NCI-H2107 (cell line): ENCODE measurements at places on chromosomes 6 and 20.

DNA sequence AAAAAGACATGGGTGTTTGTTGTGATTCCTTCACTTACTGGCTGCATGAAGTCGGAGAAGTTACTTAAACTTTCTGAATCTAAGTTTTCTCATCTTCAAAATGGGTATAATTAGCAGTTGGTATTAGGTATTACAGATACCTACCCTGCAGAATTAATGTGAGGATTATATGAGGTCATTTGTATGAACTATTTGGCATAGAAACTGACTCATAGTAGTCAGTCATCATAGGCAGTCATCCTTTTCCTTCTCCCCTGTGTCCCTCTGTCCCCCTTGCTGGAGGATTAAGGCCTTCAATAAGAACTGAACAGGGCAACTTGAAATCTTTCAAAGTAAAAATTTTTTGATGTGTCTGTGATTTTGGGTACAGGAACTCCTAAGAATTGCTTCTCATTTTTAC, 26.3 kb downstream of the RALGAPB start:
- no peak for DNase-seq

DNA sequence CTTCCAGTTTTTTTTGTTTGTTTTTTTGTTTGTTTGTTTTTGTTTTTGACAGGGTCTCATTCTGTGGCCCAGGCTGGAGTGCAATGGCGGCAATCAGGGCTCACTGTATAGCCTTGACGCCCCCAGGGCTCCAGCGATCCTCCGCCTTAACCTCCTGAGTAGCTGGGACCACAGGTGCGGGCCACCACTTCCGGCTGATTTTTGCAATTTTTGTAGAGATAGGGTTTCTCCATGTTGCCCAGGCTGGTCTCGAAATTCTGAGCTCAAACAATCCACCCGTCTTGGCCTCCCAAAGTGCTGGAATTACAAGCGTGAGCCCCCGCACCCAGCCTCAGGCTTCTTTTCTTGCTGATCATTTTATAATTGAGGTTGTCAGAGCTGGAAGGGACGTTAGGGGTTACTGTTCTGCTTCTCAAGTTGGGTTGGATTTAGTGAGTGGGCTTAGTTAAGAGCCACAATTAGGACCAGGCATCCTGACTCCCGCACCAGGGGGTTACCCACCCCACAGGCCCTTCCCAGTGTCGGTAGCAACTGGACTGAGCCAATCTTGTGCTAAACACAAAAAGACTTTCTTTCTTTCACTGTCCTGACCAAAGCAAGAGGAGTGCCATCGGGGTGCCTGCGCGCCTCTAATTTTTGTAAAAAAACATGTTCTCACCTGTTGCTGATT, 13.1 kb upstream of the ZSCAN9 start:
- no peak for DNase-seq

GRCh38 chr6:154938221-154938580, 56.9 kb upstream of the TIAM2 start:
- no peak for DNase-seq

DNA sequence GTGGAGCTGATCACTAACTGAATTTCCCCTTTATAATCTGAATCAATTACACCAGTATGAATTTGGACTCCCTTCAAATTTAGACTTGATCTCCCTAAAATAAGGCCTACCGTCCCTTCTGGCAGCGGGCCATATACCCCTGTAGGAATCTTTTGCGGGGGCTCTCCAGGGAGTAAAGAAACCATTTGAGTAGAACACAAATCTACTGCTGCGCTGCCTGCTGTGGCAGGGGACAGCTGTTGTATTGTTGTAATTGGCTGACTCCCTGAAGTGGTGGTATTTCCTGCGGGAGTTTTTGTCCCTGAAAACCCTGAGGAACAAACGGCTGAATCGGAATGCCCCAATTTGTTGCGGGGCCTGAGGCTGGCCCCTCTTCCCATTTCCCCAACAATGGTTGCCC, 16.0 kb upstream of the PTCRA start:
- no peak for DNase-seq

DNA sequence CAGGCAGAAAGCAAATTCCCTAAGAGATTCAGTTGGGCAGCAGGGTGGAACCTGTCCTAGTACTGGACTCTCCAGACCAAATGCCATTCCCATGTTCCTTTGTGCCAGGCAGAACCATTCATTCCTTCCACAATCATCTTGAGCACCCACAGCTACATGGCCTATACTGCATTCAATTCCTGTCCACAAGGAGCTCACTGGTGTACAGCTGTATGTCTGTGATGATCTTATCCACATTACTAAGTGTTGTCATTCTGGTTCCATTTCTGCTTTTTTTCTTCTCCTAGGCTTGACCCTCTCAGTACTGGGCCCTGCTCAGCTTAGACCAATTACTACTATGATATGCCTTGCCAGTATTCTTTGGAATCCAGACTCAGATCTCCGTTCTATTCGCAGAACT, 27.5 kb downstream of the MAN1A1 start:
- DNase-seq, result no peak

DNA sequence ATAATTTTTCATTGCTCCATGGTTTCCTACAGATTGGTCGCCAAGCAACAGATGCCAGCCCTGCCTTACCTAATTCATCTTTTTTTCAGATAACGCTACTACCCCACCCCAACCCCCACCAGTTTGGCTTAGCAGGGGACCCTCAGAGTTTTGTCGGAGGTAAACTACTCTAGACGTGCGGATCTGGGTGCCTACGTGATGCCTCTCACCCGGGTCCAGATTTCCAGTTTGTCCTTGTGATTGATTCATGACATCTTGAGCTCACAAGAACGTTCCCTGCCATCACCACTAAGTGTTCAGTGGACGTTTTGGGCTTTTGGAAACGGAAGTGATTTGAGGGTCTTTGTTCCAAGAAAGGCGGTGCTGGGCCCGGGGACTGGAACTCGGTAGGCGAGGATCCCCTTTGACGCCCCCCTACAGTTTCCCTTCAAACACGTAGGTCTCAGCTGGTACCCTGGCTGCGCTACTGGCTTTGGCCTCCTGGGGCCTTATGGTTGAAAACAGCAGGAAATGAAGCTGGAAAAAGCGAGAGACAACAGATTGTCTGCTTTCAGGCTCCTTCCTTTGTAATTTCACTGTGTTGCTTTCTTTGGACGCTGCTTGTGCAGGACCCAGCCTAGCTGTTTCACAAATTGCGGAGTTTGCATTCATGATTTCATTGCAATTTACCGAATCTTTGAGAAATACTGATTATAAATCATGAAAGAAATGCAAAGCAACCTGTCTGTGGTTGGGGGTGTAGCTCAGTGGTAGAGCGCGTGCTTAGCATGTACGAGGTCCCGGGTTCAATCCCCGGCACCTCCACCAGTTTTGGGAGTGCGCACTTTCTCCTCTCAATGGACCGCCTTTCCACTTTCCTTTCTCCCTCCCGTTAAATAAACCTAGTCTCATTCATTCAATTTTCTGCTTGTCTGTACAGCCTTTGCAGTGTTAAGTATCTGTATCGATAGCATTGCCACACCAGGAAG, 81.0 kb downstream of the GPX5 start:
- no peak for DNase-seq

GRCh38 chr6:115783402-115784061, 277.2 kb downstream of the FRK start:
- no peak for DNase-seq

DNA sequence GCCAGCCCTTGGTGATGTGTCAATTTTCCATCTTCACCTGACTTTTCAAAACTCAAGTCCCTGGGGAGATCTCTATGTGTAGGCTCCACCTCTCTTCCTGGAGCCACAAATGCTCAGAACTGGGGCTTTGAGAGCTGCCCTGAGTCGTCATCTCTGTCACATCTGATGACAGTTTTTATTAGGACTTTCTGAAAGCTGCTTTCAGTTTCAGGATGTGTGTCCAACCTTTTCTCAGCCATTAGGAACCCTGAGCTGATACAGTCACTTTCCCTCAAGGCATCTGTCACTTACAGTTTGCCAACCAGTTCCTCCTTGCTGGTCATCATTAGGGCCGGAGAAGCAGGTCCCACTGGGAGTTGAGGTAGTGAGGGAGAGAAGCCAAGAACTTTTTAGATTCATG, 365.9 kb upstream of the CHD6 start:
- DNase-seq, result no peak

- no peak for DNase-seq
Measured at GRCh38 chr6:158837684-158838625, 18.8 kb upstream of the EZR start.

- no peak for DNase-seq
Measured at GRCh38 chr6:146787876-146788508, 189.2 kb downstream of the ADGB start.

DNA sequence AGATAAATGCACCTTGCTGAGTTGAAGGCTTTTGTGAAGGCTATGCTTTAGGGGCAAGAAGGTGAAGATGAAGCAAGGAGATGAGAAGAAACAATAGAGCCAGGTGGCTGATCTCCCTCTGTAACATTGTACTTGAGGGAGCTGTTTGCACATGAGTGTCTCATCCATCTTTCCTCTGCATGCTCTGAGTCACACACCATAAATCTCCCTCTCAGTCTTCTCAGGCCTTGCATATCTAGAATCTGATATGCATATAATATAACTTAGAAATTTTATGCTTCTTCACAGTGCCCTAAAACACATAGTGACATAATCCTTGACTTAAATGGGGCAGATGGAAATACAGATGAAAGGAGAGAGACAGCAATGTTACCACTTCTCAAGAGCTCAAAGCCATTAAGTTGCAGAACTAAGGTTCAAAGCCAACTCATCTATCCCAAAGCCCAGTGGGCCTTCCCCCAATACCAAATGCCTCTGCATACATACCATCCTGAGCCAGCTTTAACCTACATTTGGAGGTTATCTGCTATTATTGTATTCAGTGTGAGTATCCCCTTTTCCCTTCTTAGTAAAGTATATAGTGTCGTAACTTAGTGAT, 62.4 kb upstream of the STXBP5 start:
- DNase-seq, result no peak

DNA sequence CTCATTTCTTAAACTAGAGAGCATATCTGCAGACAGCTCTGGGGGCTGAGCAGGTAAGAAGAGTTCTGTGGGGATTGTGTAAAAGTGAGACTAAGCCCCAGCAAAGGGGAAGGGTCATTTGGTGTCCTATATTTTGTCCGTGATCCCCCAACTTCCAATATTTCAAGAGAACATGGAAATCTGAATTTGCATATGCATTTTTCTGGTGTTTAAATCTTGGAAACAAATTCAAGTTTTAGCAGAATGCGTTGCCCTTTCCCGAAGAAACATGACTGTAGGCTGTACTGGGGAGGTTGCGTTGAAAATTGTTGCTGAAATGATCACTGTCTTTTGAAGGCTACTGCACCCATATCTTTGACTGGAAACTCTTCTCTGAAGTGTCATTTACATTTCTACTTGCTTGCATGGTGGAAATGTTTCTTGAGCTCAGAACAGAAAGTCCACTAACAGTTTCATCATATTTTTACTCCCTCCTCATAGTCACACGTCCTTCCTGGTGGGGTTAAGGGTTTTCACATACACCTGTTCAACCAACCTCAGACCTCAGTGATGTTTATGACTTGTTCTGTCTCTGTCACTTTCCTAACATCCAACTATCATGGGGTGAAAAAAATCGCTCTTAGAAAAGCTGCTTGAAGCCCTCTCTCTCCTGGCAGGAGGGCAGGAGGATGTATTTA, 140.3 kb downstream of the BCAS1 start:
- DNase-seq, result no peak

DNA sequence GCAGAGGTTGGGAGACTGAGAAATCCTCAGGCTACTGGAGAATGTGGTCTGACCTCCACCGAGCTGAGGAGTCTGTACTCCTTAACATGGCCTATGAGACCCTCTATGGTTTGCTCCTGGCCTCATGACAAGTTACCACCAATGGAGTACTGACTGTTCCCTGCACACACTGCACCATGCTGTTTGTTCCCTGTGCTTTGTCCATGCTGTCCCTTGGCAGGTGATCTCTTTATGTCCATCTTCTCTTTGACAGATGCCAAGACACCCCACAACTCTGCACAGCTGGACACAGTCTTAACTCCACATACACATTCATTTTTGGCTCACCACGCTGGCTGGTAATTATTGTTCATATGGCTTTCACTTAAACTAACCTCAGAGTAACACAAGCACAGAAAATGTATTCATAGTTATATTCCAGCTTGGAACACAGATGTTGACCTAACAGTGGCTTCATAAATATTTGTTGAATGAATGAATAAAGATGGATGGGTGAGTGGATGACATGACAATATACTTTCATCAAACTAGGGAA, 258.0 kb downstream of the ATXN1 start:
- DNase-seq, result no peak

GRCh38 chr6:111951497-111952085, 78.3 kb upstream of the FYN start:
- no peak for DNase-seq

- no peak for DNase-seq
Measured at GRCh38 chr6:144753023-144753705, 468.0 kb downstream of the UTRN start.

DNA sequence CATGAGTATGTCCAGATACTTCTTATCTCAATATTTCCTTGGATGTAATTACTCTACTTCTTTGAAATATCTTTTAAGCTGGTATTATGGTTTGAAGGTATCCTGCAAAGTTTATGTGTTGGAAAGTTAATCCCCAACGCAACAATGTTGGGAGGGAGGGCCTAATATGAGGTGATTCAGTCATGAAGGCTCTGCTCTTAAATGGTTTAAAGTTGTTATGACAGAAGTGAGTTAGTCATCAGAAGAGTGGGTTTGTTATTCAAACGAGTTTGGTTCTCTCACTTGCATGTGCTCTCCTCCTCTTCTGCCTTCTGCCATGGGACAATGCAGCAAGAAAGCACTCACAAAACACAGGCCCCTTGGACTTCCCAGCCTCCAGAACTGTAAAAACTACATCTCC, 176.3 kb downstream of the KCNQ5 start:
- no peak for DNase-seq

DNA sequence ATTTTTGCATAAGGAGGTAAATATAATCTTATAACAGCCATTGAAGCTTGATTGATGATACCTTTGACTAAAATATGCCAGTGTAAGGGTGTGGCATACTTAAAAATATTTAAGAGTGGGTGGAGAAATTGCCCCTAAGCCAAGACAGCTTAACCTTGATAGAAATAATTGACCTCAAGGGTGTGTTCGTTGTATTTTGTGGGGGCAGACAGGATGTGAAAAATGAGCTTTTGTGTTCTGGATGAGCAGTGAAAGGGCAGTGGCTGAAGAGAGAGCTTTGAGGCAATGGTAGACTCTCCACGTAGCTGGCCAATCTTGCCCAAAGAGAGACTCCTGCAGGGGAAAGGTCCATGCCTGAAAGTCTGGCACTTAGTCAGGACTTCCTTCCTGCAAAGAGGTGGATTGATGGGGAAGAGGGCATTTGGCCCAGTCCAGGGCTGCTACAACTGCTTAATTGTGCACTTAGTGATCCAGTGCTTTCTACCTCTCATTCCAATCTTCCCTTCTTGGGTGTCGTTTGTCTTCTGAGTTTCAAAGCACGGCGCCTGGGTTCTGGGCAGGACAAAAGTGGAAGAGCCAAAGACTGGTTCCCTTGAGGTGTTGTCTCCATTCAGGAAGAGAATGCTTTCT, 15.6 kb upstream of the CD109 start:
- no peak for DNase-seq

GRCh38 chr6:137892271-137892708, 25.2 kb downstream of the TNFAIP3 start:
- no peak for DNase-seq
